ENCODE measurements at places on chromosomes 16 and 17.

GRCh38 chr17:72665852-72666851 lies 426.3 kb downstream of the SLC39A11 start:
- DNase-seq = no peak

DNA sequence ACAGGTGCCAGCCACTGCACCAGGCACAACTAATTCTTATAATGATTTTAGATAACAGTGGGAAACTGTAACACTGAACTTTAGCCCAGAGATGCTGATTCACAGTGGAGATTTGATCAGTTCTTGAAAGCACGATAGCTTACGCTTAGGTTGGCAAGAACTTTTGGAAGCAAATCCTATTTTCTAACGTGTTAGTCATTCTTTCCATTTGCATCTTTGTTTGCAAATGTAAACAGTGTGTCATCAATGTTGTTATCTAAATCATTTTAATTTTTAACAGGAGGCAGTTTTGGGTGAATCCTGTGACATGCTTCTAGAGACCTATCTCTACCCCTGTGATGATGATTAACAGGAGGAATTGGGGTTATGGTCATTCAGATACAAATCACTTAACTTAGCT lies 35.7 kb upstream of the GNA13 start:
- DNase-seq = no peak

DNA sequence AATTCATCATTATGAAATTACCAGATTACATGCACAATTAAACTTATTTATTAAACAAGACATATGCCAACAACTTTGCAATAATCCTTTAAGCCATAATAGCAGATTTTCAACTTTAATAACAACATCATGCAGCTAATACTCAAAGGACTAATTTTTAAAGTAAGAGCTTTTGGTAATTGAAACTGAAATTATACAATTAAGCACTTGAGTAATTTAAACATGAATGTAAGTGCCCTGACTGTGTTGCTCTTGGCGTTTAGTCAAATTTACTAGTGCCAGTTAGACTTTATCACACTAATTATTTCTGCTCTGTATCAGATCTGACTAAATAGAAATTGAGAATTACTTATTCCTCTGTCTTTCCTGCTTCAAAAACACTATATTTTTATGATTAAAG lies 46.8 kb upstream of the PSMD7 start:
- no peak for DNase-seq

- DNase-seq = no peak
Observed at GRCh38 chr16:74743668-74744299, 30.8 kb downstream of the FA2H start.

DNA sequence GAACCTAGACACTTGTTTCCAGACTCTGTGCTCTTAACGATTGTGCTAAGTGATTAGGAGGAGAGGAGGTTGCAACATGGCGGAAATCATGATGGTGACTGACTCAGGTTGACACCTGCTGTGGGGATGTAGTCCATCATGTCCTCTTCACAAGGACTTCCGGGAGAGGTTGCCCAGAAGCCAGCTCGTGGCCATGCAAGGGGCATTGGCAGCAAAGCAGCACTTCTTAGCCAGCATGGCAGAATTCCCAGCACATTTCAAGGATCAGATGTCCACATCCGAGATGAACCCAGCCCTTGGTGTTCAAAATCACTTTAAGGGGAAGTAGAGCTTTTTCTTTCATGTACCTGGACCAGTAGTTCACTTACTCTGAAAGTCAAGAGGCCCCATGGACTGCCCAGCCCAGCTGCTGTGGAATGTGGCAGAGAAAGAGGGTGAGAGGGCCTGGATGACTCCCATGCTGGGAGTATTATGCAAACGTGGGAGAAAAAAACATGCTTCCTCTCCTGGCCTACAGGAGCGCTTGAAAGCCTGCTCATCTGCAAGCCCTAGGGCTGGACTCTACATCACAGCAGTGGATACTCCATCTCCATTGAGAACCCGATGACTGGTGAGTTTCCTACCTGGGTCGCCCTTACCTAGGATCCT lies 65.5 kb downstream of the IRX6 start:
- DNase-seq = peak; percentile 52

DNA sequence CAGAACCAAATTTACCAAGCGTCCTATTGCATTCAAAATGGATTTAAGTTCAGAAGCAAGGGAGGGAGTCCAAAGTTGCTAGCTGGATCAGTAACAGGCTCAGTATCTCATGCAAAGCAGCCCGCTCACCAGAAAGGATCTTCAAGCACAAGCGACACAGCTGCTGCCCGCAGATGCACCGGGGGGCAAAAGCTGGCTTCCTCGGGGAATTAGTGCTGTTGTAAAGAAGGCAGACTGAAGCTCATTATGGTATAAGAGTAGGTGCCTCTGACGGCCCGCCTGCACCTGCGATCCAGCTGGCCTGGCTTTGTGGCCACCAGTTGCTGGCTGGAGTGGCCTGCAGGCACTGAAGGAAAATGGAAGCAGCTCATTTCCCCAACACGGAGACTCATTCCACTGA lies 128.4 kb upstream of the RCVRN start:
- no peak for DNase-seq

DNA sequence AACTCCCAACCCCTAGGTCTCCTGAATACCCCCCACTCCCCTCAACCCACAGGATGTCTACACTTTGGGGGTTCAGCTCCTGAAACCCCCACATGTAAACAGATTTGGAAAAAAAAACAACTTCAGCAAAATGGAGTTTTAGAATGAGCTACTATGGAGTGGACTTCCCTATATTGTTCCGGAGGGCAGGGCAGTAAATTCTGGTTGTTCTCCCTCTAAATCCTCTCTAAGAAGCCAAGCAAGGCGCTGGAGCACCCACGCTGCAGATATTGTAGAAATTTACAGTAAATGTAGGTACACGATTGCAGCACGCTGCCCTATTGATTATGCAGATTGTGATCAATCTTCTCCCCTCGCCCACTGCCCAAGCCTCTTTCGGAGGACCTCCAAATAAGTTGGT lies 8.5 kb upstream of the ZFHX3 start:
- DNase-seq = no peak

GRCh38 chr16:14337303-14338191 lies 266.4 kb downstream of the MRTFB start:
- peak; percentile 60 for DNase-seq

DNA sequence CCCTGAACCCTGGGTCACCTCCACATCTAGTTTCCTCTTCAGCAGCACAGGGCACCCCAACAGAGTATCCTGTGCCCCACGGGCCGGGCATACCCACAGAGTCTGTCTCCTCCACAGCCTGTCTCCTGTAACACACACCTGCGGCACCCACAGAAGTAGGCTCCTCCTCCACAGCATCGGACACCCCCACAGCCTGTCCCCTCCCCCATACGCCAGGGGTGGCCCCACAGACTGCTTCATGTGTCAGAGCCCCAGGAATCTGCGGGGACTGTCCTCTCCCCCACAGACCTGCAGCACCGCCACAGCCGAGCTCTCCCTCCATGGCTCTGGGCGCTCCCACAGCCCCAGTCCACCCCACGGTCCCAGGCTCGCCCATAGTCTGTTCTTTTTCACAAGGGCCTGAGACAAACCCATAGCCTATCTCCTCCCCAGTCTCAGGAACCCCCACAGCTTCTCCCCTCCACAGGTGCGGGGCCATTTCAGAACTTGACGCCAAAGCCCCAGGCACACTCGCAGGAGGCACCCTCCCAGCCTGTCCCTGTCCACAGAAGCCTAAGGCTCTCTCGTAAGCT lies 1.4 kb downstream of the KIAA0753 start:
- DNase-seq = no peak

DNA sequence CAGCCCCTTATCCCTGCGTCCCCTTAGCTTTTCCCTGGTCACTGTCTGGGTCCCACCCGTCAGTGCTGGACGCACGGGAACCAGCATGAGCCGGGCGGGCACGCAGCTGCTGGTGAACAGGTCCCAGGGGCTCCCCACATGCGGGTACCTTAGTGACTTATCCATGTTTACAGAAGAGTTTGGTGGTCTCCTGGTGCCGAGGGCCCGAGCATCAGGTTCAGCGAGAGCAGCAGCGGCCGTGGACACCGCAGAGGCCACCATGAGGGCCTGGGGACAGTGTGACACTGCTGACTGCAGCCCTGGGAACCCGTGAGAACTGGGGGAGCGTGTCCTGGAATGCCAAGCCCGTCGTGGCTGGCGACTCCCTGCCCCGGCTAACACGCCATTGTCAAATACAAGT lies 6.5 kb downstream of the CD7 start:
- no peak for DNase-seq

DNA sequence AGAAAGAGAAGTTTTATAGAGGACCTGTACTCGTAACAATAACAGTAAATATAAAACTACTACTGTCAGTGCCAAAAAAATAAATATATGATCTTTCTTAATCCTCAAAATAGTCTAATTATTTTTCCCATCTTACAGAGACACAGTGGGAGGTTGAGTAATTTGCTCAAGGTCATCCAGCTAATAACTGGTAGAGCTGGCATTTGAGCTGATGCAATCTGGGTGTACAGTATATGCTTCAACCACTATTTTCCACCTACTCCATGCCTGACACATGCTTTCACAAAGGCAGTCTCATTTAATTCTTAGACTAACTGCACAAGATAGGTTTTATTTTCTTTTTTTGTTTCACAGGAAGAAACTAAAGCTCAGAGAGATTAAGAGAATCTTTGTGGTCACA lies 33.6 kb downstream of the PIGL start:
- no peak for DNase-seq

GRCh38 chr17:76462556-76463290 lies 4.7 kb upstream of the AANAT start:
- DNase-seq = no peak

GRCh38 chr16:82943371-82943770 lies 316.6 kb downstream of the CDH13 start:
- DNase-seq = no peak

- DNase-seq = peak; percentile 61
Observed at GRCh38 chr16:3696425-3697218, 20.7 kb downstream of the TRAP1 start.

GRCh38 chr16:74169687-74170376 lies 126.8 kb upstream of the PSMD7 start:
- DNase-seq = no peak

DNA sequence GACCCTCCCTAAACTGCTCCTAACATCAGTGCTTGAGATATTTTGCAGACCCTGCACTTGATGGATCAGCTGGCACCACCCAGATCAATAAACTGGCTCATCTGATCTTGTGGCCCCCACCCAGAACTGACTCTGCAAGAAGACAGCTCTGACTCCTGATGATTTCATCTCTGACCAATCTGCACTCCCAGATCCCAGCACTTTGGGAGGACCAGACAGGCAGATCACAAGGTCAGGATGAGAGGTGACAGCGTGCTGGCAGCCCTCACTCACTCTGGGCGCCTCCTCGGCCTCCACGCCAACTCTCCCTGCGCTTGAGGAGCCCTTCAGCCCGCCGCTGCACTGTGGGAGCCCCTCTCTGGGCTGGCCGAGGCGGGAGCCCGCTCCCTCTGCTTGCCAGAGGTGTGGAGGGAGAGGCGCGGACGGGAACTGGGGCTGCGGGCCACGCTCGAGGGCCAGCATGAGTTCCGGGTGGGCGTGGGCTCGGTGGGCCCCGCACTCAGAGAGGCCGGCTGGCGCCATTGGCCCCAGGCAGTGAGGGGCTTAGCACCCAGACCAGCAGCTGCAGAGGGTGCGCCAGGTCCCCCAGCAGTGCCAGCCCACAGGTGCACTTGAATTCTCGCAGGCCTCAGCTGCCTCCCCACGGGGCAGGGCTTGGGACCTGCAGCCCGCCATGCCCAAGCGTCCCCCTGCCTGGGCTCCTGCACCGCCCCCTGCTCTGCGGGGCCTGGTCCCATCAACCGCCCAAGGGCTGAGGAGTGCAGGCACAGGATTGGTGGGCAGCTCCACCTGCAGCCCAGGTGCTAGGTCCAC lies 2.4 kb upstream of the C16orf54 start:
- no peak for DNase-seq

DNA sequence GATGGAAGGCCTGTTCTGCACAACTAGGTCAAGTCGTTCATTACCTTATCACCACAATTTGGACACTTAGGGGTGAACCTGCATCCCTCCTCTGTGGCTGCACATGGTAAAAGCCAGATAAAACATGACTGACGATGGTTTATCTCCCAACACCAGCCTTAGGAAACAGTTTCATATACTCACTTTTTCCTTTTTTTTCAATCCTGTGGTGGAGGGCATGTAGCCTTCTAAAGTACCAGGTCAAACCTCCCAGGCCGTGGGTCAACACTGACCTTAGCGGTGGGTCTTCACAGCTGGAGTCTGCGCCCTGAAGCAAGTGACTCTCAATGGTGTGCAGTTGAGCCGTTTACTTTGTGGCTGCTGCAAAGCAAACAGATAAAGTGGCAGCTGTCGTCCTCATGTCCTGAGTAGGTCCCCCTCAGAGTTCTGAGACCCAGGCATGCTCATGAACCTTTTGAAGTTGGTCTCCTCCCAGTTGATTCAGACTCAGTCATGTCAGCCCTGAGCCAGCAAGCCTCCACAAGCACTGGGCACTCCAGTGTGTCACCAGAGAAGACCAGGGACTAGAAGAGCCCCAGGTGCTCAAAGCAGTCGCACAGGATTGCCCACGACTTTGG lies 5.9 kb downstream of the FAHD1 start:
- no peak for DNase-seq

DNA sequence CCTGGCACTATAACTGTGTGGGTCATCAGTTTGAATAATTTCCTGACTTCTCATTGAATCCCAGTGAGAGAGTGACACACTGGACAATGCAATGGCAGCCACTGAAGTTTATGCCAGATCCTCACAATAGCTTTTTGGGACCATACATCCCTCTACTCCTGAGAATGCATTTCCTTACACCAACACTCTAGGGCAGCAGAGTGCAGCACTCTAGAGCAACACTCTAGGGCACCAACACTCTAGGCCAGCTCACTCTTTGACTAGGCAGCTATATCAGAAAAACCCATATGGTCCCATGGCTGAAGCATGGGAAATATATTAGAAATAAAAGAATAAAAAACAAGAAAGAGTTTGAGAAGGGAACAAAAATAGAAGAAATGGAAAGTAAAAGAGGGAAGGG lies 309.2 kb downstream of the MAP2K6 start:
- DNase-seq = no peak

DNA sequence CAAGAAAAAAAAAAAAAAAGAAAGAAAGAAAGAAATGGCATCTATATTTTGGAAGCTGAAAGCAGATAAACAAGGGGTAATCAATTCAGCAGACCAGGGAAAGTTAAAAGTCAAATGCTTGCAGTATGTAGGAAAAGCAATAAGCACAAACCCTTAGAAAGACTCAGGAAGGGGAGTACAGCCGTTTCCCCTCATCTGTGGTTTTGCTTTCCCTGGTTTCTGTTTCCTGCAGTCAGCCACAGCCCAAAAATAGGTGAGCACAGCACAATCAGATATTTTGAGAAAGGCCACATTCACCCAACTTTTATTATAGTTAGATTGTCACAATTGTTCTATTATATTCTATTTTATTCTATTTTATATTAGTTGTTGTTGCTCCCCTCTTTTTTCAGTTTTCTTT lies 14.4 kb upstream of the ALOX12 start:
- DNase-seq = no peak

- no peak for DNase-seq
Observed at GRCh38 chr16:77937473-77938149, 84.7 kb upstream of the CLEC3A start.

DNA sequence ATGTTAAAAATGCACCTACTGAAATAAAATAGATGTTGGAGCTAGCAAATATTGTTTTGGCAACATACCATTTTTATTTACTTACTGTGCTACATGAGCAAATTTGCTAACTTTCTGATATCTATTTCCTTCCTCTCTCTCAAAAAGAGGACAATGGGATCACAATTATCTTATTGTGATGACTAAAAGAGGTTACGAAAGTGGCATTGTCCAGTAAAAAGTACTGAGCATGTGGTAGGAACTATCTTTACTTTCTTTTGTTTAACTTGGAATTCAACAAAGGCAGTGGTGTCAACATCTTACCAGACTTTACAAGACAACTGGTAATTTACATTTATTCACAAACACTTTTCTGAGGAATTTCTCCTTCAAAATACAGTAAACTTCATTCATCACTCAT lies 1542.6 kb upstream of the CDH8 start:
- DNase-seq = no peak

Data from psoas muscle (tissue), 8 donors.